ENCODE measurements at places on chromosomes 12 and 14.

GRCh38 chr12:30880061-30880460, 46.5 kb upstream of the TSPAN11 start:
- peaks cover 16% of the 10 kb centered on the region for H3K4me1 ChIP-seq
- DNase-seq = no peak

DNA sequence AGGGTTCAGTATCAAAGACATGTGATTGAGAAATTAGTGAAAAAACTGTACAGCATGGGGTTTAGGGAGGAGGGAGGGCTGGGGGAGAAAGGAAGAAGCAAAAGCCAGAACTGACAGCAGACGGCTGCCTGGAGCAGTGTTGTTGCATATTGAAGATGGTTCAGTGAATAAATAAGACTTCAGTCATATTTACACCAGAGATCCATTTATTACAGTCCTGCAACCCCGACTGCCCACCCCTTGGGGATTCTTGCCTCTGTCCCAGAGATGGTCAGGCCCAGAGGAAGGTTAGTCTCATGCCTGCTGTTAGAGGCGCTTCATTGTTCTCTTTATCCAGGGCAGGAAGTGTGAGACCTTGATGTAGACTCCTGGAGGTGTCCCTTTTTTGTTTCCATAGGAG, 3.2 kb downstream of the GZMH start:
- H3K27me3 ChIP-seq = no peaks in the 10 kb centered on the region
- H3K4me1 ChIP-seq = peaks cover 2% of the 10 kb centered on the region
- H3K27ac ChIP-seq = no peak overlapping the region
- H3K36me3 ChIP-seq = no peaks in the 10 kb centered on the region
- no peak overlapping the region for H3K4me3 ChIP-seq

GRCh38 chr14:57785058-57785457, 80.8 kb downstream of the SLC35F4 start:
- H3K4me1 ChIP-seq = no peaks in the 10 kb centered on the region
- H3K27ac ChIP-seq = no peak overlapping the region
- no peak overlapping the region for H3K4me3 ChIP-seq
- no peak for DNase-seq
- H3K36me3 ChIP-seq = peaks cover 5% of the 10 kb centered on the region

GRCh38 chr14:50997712-50998111, 53.4 kb upstream of the PYGL start:
- H3K27ac ChIP-seq = no peak overlapping the region
- no peaks in the 10 kb centered on the region for H3K36me3 ChIP-seq
- peaks cover 3% of the 10 kb centered on the region for H3K4me1 ChIP-seq
- DNase-seq = no peak
- peaks cover 2% of the 10 kb centered on the region for H3K27me3 ChIP-seq

GRCh38 chr12:1629338-1630132, 504 bp downstream of the WNT5B start:
- peak overlapping the region; percentile 72 for H3K4me3 ChIP-seq
- no peak overlapping the region for H3K27ac ChIP-seq
- H3K36me3 ChIP-seq = no peaks in the 10 kb centered on the region
- peaks cover 31% of the 10 kb centered on the region for H3K4me1 ChIP-seq

Data from progenitor cell of endocrine pancreas (in vitro differentiated cells).